Stimulated activated effector memory CD8-positive, alpha-beta T cell treated with anti-CD3 and anti-CD28 coated beads, Interleukin-12 subunit alpha, Interleukin-12 subunit beta, amount 100 ng/mL, for 72 hours (primary cell): ENCODE measurements at places on chromosomes 1 and 21.

DNA sequence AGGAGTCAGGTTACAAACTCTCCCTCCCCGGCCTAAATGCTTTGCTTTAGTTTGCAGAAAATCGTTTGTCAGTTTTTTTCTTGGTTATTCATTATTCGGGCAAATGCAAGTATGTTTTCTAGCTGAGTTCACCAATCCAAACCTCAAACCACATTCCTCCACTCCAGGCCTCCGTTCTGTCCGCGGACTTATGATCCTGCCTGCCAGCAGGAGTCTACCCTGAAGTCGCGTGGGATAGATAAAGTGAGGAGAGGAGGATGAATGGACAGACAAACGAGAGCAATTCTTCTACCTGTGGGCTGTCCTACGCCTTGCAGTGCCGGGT lies 1.3 kb downstream of the ADAMTS1 start:
- no peak for DNase-seq

DNA sequence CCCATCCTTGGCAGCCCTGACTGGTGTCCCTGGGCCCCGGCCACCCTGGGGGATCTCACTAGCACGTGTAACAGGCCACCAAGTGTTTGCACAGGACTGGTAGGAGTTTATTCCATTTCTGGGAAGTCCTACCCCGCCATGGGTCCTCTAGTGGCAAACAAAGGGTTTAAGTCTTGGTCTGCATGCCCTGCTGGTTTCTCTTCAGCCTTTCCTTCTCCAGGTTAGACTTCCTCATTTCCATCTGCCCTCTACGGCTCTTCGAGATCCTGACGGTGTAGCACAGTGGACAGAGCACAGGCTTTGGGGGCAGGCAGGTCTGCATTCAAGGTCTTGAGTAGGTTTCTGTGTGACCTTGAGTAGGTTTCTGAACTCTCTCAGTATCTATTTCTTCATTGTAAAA lies 2.8 kb downstream of the AGTRAP start:
- no peak for DNase-seq

GRCh38 chr1:56024155-56024554 lies 555.2 kb downstream of the PLPP3 start:
- no peak for DNase-seq

GRCh38 chr1:62356257-62356835 lies 37.1 kb upstream of the KANK4 start:
- no peak for DNase-seq

GRCh38 chr1:199018471-199019135 lies 379.8 kb downstream of the PTPRC start:
- no peak for DNase-seq
